ENCODE measurements at places on chromosomes 2 and 18. TPM values are rescaled to one million over a fixed set of nuclear protein-coding genes. Genes with fewer than 3 reads are reported as not detected.
A peak's percentile ranks its signal among the peaks of the same experiment; 100 is the strongest.

- DNase-seq, result no peak
Measured at GRCh38 chr2:42214669-42215068, 45.5 kb downstream of the EML4 start.

- no peak for DNase-seq
Measured at GRCh38 chr2:210562091-210562490, 5.7 kb downstream of the CPS1 start.

DNA sequence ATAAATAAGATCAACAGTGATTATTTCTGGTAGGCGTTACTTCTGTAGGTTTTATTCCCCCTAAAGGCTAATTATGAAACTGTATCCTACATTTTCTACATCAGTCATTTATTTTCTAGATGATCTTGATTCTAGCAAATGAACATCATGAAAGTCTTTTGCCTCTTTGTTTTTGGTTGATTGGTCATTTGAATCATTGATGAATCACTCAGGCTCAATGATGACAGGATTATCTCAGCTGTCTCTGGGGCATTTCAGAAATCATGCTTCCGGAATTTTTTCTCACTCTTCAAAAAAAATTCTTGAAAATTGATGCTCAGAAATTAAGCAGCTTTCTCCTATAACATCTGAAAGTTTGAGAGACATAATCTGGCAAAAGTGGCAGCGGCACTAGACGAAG is 298.9 kb upstream of the TCF4 start:
- no peak for DNase-seq

The KIF1A gene
- total RNA-seq, result not detected

The CLEC4F gene
- total RNA-seq, result not detected

DNA sequence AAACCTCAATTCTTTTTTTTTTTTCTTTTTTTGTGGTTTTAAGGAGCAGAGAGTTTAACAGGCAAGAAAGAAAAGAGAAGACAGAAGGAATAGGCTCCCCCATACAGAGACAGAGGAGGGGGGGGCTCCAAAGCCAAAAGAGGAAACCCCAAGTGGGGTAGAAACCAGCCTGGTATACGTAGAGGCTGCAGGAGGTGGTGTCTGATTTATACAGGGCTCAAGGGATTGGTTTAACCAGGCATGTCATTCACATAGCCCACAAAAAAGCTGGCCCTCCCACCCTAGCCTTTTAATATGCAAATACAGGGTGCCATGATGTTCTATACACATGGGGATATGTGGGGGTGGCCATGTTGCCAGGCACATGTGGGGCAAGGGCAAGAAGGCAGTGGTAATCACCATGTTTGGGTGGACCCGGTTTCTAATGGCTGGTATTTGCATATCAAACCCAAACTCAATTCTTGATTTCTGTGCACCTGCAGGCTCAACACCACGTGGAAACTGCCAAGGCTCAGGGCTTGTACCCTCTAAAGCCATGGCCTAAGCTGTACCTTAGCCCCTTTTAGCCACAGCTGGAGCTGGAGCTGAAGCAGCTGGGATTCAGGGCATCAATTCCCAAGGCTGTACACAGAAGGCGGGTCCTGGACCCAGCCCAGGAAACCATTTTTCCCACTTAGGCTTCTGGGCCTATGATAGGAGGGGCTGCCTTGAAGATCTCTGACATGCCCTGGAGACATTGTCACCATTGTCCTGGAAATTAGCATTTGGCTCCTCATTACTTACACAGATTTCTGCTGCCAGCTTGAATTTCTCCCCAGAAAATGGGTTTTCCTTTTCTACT is 170.3 kb downstream of the MAIP1 start:
- no peak for DNase-seq

The TCF23 gene
- total RNA-seq, result not detected

DNA sequence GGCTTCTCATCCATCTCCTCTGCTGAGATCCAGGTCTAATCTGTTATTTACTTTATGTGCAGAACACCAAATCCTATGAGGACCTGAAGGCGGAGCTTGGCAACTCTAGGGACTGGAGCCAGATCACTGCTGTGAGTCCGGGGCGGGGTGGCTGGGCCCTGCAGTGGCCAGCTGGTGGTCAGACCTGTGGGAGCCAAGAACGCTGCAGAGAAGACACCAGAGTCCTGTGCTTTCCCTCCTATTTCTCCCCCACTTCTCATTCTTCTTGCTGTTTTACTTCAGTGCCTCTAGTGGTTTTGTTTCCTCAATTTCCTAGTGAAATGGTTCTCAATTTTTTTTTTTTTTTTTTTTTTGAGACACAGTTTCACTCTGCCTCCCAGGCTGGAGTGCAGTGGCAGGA is 19.7 kb downstream of the VIL1 start:
- DNase-seq, result peak; percentile 25

- no peak for DNase-seq
Measured at GRCh38 chr18:27581296-27581904, 396.3 kb upstream of the CHST9 start.

The STARD6 gene
- total RNA-seq, result not detected

- DNase-seq, result no peak
Measured at GRCh38 chr2:200005675-200006074, 50.3 kb downstream of the MAIP1 start.

GRCh38 chr18:72849671-72850070 is 18.1 kb downstream of the NETO1 start:
- no peak for DNase-seq

- no peak for DNase-seq
Measured at GRCh38 chr18:54163453-54163852, 61.0 kb downstream of the MBD2 start.

DNA sequence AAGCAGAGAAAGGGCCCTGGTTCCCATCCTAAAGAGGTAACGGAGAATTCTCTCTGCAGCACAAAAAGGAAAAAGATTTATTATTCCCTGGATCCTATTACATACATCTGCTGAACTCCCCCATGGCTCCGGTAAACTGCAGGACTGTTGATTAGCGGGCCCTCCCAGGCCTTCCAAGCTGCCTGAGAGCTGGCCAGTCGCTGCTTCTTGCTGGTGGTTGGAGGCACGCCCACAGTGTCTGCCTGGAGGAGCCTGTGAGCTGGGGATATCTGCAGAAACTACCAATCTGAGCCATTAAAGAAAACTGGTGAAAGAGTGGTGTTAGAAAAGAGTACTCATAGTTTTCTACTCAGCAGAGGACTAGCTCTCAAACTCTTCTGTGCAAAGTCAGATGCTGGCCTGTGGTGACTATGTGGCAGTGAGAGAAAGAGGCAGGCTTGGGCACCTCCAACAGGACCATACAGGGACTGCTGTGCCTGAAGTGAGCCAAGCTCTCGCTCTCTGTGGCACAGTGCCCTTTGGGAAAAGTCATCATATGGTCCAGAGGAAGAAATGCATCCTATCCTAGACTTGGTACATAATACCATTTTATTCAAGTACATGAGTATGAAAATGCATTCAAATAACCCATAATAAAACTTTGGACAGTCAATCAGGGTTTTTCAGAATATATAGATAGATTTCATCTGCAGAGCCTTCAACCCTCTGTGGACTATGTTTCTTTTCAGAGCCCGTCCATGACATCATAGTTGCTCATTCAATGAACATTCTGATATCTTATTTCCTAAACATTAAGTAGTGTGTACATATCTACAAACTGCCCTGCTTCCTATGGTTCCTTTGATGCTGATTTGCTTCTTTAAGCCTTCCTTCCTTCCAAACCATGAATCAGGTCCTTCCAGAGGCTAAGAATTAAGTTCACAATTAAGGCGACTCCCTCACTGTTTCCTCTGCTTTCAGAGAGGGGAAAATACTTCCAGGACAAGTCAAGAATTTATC is 242.0 kb upstream of the LYPD1 start:
- no peak for DNase-seq

The CNDP1 gene
- total RNA-seq, result not detected

The L3MBTL4 gene
- total RNA-seq, result not detected

DNA sequence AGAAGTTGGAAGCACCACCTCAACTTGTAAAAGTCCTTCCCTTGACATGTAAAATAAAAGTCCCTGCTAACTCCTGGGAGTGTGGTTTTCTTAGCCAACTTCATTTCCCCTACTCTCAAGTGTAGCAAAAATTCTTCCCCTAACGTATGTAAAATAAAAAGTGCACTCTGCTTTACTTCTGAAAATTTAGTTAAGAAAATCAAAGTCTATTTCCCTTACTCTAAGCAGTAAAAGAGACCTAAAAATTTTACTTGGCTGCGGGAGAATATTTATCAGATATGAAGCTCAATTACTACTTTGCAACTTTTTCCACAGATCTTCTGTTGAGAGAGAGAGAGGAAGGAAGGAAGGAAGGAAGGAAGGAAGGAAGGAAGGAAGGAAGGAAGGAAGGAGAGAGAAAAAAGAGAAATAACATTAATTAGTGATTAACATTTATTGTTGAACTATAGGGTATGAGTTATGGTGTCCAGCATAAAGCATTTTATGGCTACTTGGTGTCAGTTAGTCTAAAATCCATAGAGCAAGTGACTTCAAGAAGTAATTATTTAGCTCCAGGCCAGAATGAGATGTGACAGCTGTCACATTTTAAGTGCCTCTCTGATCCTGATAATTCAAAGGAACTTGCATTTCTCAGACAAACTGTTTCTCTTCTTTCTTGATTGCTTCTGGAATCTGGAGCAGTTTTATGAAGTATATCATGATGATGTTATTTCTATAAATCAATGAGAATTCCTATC is 210.3 kb downstream of the TMX3 start:
- DNase-seq, result no peak

GRCh38 chr2:174603280-174603679 is 5.7 kb upstream of the WIPF1 start:
- peak; percentile 74 for DNase-seq

The VWC2L gene
- not detected for total RNA-seq

- no peak for DNase-seq
Measured at GRCh38 chr2:218567797-218568189, 358 bp downstream of the USP37 start.

- no peak for DNase-seq
Measured at GRCh38 chr18:10455726-10456453, 1.5 kb downstream of the APCDD1 start.

GRCh38 chr2:36374585-36374984 is 19.0 kb downstream of the CRIM1 start:
- DNase-seq, result no peak

- no peak for DNase-seq
Measured at GRCh38 chr2:14752295-14752694, 119.8 kb downstream of the LRATD1 start.

DNA sequence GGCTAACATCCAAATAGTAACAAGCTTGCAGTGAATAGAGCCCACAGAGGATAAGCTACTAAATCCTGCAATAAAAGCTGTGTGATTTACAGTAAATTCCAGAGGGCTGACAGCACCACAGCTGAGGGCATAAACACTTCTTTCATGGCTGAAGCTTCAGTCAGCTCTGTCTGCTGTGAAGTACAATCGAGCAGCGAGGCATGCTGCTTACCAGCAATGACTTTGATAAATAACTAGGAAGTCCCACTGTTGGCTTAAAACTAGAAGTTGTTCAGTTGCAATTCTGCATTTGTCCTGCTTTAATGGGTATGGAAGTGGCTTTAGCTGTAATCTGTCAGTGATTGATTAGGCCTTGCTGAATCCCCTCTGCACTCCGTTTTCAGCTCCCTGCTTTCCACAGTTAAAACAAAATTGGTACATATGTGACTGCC is 65.2 kb upstream of the FIGN start:
- no peak for DNase-seq

GRCh38 chr2:239445771-239446524 is 45.1 kb upstream of the HDAC4 start:
- DNase-seq, result no peak

The CCDC68 gene
- not detected for total RNA-seq

The TGFA gene
- total RNA-seq, result not detected

DNA sequence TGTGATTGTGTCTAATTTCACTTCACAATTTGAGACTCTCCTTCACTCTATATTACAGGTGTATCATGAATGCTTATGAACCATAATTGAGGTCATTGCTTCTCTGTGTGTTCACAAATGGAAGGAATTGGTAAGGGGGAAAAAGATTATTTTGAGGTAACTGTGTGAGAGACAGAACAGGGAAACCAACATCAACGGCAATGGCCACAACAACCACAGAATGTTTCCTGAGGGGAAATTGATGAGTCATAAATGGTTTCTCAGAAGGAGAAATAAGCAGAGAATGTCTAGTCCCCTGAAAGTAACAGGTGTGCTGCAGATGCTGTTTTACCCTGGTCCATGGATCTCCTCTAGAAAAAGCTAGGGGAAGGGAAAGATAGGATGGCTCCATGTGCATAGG is 361.2 kb upstream of the GALNT5 start:
- DNase-seq, result no peak

DNA sequence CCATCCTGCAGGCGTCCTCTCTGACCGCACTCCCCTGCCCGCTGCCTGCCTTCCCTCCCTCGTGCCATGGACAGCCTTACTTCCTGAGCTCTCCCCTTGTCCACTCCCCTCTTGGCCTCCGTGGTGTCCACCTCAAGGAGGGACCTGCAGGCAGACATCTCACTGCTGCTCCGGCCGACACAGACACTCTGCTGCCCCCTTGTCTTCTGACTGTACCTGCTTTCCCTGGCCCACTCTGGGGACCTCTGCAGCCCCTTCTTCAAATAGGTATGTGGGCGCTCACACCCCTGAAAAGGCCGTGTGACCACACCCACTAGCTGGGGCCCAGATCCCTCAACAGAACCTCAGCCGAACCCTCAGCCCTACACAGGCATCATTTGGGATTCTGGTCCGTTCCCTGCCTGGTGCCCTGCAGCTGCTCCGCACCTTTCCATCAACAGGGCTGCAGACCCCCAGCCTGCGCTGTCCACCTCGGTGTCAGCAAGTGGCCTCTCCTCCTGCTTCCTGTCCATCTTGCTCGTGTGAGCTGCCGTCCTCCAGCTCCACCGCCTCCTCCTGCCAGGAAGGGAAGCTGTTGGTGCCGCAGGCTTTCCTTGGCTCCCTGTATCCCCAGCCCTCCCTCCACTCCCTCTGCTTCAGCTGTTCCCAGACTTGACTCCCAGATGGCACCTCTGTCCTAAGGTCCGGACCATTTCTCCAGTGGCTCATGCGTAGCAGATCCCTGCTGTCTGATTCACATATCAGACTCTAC is 94.1 kb downstream of the KLHL29 start:
- DNase-seq, result no peak

DNA sequence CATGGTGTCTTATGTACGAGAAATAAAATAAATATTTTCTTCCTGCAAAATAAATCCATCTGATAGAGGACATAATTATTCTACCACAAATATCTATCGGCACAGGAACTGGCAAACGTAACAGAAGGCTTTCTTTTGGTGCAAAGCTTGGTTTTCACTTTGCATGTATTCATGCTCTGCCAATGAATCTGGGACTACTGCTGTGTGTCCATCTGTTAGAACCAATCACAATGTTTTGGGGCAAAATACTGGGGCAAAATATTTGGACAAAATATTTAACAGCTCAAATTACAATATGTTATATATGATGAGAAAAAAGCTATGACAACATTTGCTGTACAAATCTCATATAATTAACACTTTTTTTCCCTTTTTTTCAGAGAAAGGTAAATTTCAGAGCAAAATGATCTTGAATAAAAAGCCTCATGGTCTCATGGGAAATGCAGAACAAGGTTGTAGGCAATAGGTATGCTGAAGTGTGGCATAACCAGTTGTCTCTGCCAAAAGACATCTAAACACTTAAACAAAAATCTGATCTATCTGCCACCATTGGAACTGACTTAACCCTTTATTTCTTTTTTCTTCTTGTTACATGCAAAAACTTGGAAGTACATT is 923.2 kb downstream of the CPS1 start:
- DNase-seq, result no peak

The GALR1 gene
- not detected for total RNA-seq

GRCh38 chr2:24495451-24495850 is 4.4 kb downstream of the NCOA1 start:
- DNase-seq, result no peak

Data from OCI-LY7 (cell line).